ACHN (cell line): ENCODE measurements at places on chromosomes 5 and 9.

DNA sequence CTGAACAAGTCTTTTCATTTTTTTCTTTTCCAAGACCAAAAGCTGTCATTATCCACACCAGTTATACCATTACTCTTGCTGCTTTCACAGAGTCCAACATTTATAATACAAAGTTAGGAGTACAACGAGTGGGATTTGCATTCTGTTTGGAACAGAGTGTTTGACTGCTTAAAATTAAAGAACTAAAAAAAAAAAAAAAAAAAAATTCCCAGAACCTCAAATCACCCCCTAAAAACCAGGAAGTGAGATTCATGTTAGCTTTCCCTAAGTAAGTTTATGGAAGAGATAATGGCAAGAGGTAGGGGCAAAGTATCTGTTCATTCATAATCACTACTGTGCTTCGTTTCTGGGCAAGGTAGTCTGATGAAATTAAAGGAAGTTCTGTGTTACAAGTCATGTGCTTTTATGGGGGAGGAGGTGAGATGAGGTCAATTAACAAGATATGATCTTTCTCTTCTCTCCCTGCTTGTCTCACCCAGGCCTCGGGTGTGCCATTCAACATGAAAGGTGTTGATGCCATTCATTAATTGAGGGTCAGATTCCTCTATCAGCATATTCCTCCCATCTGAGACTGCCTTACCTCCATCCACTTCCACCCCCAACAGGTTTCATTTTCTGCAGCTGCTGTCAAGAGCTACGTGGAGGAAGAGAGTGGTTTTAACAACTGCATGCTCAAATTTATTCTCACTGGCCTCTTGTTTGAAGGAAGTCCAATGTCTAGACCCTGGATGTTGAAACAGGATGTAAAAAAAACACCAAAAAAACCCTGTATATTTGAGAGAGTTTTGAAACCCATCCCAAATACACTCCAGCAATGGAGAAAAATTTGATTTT is 58.1 kb downstream of the MARCHF3 start:
- no peak for DNase-seq

- DNase-seq, result no peak
Measured at GRCh38 chr9:95032580-95033341, 284.7 kb downstream of the FANCC start.

GRCh38 chr9:38127271-38127839 is 58.3 kb upstream of the SHB start:
- no peak for DNase-seq

DNA sequence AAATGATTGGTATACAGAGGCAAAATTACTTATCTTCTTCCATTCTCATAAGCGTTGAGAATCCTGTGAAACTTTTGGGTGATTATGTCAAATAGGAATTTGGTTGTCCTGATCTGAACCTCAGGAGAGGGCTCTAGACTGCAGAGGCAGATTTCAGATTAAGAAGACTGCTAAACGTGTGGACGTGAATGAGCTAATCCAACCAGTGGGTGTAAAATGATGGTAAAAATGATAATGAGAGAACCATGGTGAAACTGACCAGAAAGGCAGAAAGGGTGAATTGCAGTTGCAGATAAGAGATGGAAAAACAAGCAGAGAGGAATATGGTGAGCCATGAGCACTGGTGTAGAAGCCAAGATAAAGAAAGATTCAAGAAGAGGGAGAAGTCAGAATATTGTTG is 1200.2 kb upstream of the CDH6 start:
- no peak for DNase-seq

DNA sequence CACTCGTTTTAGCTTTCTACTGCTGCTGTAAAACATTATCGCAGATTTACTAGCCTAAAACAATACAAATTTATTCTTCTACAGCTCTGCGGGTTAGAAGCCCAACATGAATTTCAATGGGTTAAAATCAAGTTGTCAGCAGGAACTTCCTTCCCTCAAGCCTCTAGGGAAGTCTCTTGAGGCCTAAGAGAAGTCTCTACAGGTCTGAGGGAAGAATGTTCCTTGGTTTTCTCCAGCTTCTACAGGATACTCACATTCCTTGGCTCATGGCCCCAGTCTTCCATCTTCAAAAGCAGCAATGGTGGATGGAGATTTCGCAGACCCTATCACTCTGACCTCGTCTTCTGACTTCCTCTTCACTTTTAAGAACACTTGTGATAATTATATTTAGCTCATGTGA is 21.6 kb upstream of the SSBP2 start:
- no peak for DNase-seq

- peak; percentile 17 for DNase-seq
Measured at GRCh38 chr5:94422812-94423211, 195.6 kb downstream of the KIAA0825 start.

- DNase-seq, result no peak
Measured at GRCh38 chr5:44637916-44638869, 170.6 kb upstream of the MRPS30 start.

GRCh38 chr5:134070725-134071613 is 43.5 kb upstream of the TCF7 start:
- DNase-seq, result peak; percentile 12

GRCh38 chr5:113122053-113122452 is 145.5 kb downstream of the DCP2 start:
- DNase-seq, result no peak

DNA sequence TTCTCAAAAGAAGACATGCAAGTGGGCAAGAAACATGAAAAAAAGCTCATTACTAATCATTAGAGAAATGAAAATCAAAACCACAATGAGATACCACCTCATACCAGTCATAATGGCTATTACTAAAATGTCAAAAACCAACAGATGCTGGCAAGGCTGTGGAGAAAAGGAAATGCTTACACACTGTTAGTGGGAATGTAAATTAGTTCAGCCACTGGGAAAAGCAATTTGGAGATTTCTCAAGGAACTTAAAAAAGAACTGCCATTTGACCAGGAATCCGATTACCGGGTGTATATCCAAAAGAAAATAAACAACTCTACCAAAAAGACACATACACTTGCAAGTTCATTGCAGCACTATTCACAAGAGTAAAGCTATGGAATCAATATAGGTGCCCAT is 595.4 kb upstream of the RIOK2 start:
- DNase-seq, result no peak

DNA sequence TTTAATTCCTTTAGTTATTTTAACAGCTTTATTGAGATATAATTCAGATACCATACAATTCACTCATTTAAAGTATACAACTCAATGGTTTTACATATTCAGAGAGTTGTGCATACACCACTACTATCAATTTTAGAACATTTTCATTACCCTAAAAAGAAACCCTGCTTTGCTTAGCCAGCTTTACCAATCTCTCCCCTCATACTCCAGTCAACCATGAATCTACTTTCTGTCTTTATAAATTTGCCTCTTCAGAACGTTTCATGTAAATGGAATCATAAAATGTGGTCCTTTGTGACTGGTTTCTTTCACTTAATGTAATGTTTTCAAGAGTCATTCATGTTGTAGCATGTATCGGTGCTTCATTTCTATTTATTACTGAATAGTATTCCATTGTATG is 24.9 kb downstream of the NIM1K start:
- DNase-seq, result no peak

GRCh38 chr9:124436320-124436719 is 13.9 kb upstream of the ADGRD2 start:
- DNase-seq, result no peak

- no peak for DNase-seq
Measured at GRCh38 chr5:137627706-137628105, 108.2 kb downstream of the KLHL3 start.

GRCh38 chr9:818958-819357 is 22.5 kb upstream of the DMRT1 start:
- no peak for DNase-seq

- DNase-seq, result no peak
Measured at GRCh38 chr5:107254214-107254901, 416.4 kb downstream of the EFNA5 start.

- DNase-seq, result peak; percentile 67
Measured at GRCh38 chr5:7886849-7887475, 18.0 kb downstream of the MTRR start.

- DNase-seq, result no peak
Measured at GRCh38 chr9:96617439-96618185, 2.0 kb downstream of the CDC14B start.

GRCh38 chr9:14347406-14348122 is 33.6 kb upstream of the NFIB start:
- peak; percentile 60 for DNase-seq

- DNase-seq, result no peak
Measured at GRCh38 chr5:8340261-8340660, 471.3 kb downstream of the MTRR start.

- no peak for DNase-seq
Measured at GRCh38 chr5:56786346-56786745, 29.0 kb upstream of the MAP3K1 start.

GRCh38 chr5:180172447-180173197 is 36.4 kb downstream of the RASGEF1C start:
- DNase-seq, result no peak

DNA sequence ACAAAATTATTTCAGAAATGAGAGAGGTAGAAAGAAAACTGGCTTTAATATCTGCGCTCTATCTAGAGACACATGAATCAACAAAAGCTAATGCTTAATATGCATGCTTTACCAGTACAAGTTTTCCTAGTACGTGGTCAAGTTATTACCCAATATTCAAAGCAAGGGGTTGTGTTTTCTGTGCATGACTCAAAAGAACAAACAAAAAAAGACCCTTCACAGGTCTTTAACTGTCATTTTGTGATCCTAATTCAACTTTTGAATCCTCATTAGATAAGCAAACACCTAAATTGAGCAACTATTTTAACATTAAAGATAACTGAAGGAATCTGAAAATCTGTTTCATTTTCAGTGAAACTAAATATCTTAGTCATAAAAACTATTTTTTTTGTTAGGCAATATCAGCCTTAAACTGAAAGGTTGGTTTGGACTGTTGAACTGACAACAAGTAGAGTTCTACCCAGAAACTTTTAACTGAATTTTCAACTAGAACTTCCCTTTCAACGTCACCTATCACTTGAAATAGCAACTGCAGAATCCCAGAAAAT is 12.5 kb downstream of the ST8SIA4 start:
- no peak for DNase-seq

GRCh38 chr5:125778791-125779190 is 644.4 kb upstream of the GRAMD2B start:
- no peak for DNase-seq

GRCh38 chr5:131932235-131932634 is 13.2 kb downstream of the MEIKIN start:
- DNase-seq, result no peak

DNA sequence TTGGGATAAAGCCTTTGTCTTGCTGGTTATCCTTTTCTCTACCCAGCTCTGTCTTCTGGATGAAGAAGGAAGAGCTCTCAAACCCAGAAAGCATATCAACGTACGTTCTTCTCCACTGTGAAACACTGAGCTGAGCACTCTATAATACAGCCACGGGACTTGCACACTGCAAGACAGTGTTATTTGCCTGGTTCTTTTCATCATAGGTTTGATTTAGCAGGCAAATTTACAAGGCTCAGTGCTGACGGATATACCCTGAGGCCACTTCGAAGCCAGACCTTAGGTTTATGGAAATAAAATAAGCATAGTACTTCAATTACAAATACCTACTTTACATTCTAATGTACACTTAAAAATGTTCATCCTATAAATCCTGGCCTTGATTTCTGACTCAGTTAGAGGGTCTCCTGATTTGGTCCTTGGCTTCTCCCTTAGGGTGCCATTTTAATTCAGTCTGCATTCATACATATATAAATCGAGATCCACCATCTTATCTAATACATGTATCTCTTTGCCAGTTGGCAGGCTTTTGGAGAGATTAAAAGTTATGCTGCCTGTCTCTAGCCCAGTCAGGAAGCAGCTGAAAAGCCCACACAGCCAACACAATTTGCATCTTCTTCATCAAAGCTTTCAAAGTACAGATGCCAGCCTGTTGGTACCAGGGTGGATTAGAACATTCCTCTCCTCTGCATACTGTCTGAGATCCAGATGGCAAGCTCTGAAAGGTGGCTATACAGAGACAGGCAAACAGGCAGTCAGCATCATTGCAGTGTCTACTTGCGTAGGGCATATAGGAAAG is 194.4 kb downstream of the DEPDC1B start:
- no peak for DNase-seq
